ENCODE measurements at places on chromosomes 12 and 14. TPM values are rescaled to one million over a fixed set of nuclear protein-coding genes. Genes with fewer than 3 reads are reported as not detected.

GRCh38 chr12:107775093-107775721 is 703 bp downstream of the ASCL4 start:
- H3K4me1 ChIP-seq = no peaks in the 10 kb centered on the region
- no peak for DNase-seq
- peaks cover 31% of the 10 kb centered on the region for H3K27me3 ChIP-seq
- no peak overlapping the region for H3K4me3 ChIP-seq

DNA sequence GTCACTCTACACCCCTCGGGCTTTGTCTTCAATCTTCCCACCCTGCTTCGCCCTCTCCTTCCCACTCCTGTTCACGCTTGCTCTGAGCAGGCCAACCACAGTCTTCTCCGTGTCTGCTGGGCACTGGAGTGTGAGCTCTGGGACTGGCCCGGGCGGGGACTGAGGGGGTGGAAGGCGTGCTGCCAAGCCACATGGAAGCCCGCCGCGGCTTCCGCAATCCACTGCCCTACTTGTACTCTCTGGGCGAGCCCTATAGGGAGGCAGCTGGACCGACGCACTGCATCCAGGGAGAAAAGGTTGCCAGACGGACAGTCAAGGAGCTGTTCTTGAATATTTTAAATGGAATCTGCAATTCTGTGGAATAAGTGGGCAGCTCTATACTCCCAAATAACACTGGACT is 24.8 kb downstream of the GOLGA3 start:
- H3K4me1 ChIP-seq = no peaks in the 10 kb centered on the region
- H3K36me3 ChIP-seq = peaks cover 41% of the 10 kb centered on the region
- H3K27me3 ChIP-seq = no peaks in the 10 kb centered on the region
- H3K27ac ChIP-seq = no peak overlapping the region

DNA sequence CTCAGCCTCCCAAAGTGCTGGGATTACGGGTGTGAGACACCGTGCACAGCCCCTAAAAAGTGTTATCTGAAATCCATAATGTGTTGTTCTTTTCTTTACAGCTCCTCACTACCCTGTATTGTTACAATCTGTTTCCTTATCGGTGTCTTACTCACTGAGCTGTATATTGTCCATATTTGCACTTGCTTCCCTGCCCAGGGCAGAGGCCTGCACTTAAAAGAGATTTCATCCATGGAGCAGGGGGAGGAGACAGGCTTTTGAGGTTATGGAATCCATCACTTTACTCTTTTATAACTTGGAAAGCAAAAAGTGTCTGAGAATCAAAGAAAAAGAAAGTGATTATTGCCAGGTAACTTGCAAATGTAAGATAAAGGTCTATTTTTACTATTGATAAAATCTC is 251.0 kb downstream of the DIO2 start:
- no peaks in the 10 kb centered on the region for H3K27me3 ChIP-seq
- no peak for DNase-seq
- H3K4me3 ChIP-seq = no peak overlapping the region
- no peaks in the 10 kb centered on the region for H3K4me1 ChIP-seq

ADCY4 gene
- total RNA-seq = 0.86 TPM

CCDC184 gene
- 0.34 TPM for total RNA-seq

MANSC1 gene
- total RNA-seq = 0.20 TPM

Measured in HCT116 (cell line).